NCI-H1105 (cell line): ENCODE measurements at places on chromosomes 11 and 22.

GRCh38 chr11:63635762-63636465 is 21.7 kb upstream of the PLAAT3 start:
- DNase-seq: peak; percentile 12

- peak; percentile 81 for DNase-seq
These were observed 81.6 kb downstream of the TEAD1 start for GRCh38 chr11:12755510-12756453.

DNA sequence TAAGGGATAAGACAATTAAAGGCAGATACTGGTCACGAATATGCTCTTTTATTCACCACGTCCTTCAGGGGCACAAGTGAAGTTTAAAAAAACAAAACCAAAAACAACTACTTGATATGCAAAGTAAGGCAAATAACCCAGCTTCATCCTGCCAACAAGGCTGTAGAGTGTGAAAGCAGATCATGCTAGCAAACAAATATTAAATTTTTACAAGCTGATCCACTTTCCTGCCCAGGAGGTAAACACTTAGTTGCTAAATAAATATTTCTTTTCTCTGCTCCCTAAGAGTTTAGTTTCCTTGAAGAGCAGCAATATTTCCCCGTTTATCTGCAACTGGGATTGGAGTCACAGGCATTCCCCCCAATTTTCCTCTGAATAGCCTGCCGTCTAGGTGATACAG is 300.2 kb downstream of the LARGE1 start:
- no peak for DNase-seq

- no peak for DNase-seq
These were observed 50.2 kb downstream of the MIAT start for GRCh38 chr22:26707581-26707980.

- no peak for DNase-seq
These were observed 8.0 kb downstream of the POLD4 start for GRCh38 chr11:67345247-67345919.

DNA sequence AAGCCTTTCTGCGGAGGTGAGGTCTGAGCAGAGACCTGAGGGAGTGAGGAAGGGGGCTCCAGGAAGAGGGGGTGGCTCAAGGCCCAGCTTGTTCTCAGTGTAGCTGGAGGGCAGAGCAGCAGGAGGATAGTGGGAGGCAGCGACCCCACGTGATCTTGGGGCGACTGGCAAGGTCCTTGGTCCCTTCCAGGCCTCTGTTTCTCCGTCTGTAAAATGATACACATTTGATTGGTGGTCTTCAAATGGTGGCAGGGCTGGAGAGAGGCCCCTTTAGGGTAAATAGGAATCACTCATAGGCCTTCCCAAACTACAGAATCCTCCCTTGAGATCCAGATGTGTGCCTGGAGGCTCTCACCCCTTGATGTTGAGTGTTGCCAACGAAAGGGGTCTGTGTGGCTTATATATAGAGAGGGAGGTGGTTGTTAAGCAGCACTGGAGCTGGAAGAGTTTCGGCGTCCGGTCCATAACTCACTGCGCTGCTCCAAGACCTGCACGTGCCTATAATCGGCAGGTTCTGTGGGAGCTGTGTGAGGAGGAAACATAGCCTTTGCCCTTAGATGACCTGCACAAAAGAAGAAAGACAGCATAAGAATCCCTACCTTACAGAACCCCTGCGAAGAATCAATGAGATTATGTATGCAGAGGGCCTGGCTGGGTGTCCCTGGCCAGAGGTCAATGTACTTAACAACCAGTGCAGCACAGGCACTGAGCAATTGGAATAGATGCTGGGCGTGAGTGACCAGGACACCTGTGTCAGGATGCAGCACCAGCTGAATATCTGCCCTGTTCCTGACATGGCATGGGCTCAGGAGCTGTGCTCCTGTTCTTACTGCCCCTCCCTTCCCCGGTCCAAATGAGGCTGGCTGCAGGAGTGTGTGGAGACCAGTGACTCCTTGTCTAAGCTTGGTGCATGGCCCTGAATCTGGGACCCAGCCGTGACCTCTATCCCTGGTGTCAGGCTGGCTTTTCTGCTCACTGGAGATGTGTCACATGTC is 28.7 kb downstream of the OTOG start:
- DNase-seq: no peak

DNA sequence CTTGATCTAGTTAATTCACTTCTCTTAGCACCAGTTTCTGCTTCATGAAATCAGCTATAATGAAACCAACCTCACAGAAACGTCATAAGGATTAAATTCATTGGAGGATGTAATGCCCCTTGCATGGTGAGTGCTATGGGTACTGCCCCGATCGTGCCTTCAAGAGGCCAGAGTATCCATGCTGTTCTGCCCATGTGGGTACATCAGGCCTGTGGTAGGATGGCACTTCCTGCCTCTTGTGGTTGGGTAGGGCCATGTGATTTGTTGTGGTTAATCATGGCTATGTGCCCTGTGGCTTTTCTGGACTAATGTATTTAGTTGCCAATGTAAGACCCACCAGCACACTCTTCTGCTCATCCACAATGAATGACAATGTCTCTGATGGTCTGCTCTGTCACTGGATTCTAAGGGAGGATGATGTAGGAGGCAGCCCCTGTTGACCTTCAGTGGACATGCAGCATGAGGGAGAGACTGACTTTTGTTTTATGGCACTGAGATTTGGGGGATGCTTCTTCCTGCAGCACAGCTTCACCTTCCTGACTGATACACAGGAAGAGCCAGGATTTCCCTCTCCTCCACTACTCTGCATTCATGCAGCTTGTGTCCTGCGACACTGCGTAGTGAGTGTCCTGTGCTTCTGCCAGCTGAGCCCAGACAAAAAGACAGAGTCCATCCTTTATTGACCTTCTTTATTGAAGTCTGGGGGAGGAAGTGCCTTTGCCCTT is 66.2 kb downstream of the DHCR7 start:
- no peak for DNase-seq

DNA sequence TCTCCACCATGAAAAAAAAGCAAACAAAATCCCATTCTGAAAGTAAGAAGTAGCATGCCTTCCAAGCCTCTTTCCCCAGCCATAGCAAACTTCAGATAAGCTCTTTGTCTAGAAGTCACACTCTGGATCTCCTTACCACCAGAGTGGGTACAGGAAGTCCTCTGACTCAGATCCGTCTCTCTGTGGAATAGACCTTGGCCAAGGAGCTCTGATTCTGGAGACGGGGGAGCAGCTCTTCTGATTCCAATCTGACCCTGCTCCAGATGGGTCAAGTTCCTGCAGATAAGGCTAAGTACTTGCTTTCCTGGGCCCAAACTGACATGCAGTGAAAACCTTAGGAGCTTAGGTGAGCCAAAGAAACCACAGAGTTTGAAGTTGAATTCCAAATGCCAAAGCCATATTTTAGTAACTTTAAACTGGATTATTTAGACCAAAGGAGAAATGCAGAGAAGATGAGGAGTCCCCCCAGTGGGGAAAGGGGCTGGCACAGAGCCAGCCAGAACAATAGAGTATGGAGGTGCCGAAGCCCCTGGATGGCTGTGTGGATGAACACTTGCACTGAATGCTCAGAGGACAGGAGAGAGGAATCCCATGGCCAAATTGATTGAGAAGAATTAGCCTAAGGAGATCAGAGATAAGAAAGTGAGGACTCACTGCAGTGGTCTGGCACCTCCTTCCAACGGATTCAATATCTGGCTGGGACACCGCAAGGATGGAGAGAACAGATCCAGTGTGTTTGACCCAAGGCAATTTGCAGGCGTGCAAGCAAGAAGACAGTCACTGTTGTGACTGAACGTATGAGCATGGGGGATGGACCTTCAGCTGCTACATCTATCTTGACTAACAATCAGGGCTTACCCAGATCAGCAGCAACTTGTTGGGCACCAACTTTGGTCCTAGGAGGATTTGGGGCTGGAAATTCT is 54.9 kb downstream of the ENDOD1 start:
- DNase-seq: no peak

DNA sequence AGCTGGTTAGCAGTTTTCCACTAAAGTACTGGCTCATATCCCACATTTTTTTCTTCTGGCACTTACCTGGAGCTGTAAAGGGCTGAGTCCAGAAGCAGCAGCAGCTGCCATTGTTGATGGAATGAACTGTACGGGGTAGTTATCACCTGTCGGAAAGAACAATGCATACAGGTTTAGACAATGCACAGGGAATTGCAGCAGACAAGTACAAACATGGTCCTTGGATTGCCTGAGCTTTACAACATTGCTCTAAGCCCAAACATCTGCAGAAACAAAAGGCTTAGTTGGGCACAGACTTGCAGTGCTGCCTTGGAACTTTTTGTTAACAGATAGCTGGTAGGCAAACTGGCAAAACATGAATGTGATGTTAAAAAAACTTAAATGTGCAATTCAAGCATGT is 258.8 kb downstream of the SOX6 start:
- peak; percentile 98 for DNase-seq

GRCh38 chr11:33530815-33531214 is 169.8 kb downstream of the C11orf91 start:
- DNase-seq: no peak

DNA sequence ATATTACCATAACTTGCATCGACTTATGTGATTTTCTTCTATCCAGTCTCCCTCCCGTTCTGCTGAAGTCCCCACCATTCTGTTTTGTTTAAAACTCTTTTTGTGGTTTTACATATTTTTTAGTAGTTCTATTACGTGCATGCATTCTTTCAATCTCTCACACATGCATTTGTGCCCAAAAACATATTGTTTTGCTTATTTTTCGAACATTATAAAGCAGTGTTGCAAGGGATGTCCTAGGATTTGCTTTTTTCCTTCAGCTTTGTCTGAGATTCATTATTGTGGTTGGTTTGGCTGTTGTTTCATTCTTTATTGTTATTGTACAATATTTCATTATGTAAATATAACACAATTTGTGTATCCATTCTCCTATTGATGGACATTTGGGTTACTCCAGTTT is 235.7 kb downstream of the DYNC2H1 start:
- DNase-seq: no peak

- no peak for DNase-seq
These were observed 10.1 kb downstream of the C11orf87 start for GRCh38 chr11:109432105-109432504.

GRCh38 chr11:110430267-110431050 is 711 bp downstream of the FDX1 start:
- no peak for DNase-seq

- no peak for DNase-seq
These were observed 36.7 kb downstream of the ISX start for GRCh38 chr22:35102663-35103062.

GRCh38 chr11:131278472-131278871 is 91.9 kb upstream of the NTM start:
- DNase-seq: no peak

GRCh38 chr11:64457416-64458010 is 98.6 kb downstream of the RPS6KA4 start:
- no peak for DNase-seq

- peak; percentile 72 for DNase-seq
These were observed 56.1 kb downstream of the PIWIL4 start for GRCh38 chr11:94623120-94623735.

DNA sequence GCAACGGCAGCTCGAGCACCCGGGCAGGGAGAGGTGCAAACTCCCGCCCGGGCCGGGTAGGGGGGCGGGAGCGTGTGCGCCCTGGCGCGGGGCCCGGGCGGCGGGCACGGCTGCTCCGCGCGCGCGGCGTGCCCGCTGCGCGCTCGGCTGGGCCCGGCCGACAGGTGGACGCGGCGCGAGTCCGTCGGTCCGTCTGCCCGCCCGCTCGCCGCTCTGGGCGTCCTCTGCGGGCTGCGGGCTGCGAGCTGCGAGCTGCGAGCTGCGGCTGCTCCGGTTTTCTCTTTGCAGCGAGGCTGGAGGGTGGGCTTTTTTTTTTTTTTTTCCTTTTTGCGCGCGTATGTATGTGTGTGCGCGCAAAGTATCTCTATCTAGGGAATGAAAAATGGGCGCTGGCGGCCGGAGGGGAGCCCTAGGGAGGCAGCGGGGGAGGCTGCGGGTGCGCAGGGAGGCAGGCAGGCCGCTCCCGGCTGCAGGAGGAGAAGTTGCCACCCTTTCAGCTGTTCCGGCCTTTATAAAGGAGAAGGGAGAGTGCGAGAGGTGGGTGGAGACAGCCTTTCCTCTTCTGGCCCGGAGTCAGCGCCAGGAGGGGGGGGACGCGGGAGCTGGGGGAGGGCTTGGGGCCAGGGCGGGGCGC is at the start of gene PDGFB:
TSS of gene PDGFB (minus strand) at position 487 of the 634 bp plus-strand sequence. CDS start 1,019 bp downstream, outside the sequence.
- peak; percentile 32 for DNase-seq

GRCh38 chr22:40196628-40197360 is 19.1 kb downstream of the TNRC6B start:
- no peak for DNase-seq

DNA sequence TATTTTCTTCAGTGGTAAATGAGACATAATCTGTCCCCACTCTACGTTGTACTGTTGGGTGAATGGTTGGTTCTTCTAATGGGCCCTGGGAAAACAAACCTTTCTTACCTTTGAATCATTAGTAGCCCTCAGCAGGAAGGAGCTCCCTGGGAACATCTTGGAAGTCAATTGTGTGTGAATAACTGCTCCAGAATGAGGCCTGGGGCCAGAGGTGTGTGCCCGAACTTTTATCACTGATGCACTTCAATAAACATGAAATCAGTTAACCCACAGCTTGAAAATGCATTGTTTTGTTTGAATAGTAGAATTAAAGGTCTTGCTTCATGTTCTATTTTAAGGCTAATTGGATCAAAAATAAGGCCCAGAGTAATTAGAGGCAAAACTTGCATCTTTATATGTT is 67.1 kb downstream of the NAV2 start:
- no peak for DNase-seq

GRCh38 chr11:105181100-105181499 is 41.5 kb upstream of the CARD18 start:
- no peak for DNase-seq

DNA sequence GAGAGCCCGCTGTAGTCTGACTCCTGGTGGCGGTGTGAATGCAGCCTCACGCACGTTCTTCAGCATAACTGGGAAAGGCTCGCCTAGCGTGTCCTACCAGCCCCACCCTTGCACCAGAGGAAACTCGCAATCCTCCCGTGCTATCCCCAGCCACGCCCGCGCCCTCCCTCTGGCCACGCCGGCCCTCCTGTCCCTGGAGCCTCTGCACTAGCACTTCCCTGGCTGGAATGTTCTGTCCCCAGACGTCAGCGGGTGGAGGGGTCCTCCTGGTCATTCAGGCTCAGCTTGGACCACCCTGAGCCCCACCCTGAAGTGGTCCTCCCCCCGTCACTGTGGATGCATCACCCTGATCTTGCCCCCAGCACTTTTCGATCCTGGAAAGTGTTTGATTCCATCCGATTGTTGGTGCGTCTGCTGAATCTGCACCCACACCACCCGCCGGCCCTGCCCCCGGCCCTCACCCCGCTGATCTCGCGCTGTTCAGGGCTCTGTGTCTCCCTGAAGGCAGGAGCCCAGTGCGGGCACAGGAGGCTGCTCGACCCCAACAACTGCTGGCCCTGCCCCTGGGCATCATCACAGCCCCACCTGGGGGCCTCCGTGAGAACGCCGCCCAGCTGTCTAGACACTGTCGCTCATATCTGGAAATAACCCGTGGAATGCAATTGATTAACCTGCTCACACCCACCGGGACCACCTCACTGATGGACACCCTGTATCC is 437.0 kb downstream of the TBC1D22A start:
- DNase-seq: no peak

DNA sequence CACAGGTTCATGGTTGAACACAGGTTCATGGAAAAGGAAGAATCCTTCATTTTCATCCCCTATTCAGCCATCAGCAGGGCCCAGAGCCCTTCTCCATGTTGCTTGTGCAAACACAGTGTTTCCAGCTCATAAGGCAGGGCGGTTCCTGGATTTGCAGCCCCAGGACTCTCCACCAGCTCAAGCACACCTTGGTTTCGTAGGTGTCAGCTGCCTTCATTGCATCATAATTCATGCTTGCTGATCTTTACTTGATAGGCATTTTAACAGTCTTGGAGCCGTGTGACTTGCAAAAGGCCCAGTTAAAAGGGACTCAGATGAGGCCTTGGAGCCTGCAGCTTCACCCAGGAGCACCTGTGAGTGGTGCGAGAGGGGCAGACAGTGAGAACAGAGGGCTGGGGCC is 318.1 kb upstream of the B3GAT1 start:
- DNase-seq: no peak
